ENCODE measurements at places on chromosomes 3 and 15.
A peak's percentile ranks its signal among the peaks of the same experiment; 100 is the strongest.

DNA sequence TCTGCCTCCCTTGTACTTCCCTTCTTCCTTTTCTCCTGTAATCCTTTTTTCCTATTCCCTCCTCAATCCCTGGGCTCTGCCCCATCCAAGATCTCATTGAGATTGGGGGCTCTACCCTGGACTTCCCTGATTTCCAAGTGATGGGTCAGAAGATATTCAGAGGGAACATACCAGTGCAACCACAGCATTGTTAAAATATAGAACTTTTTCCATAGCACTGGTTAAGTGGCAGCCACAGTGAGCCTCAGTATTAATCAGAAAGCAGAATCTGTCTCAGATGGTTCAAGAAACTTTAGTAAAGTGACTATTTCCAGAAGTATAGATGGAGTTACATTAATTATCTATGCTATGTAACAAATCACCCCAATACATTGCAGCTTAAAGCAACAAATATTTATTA, 18.7 kb upstream of the SCN10A start:
- DNase-seq = no peak
- no peak overlapping the region for H3K27ac ChIP-seq
- H3K4me1 ChIP-seq = peaks cover 13% of the 10 kb centered on the region
- no peak overlapping the region for H3K4me3 ChIP-seq
- H3K36me3 ChIP-seq = no peaks in the 10 kb centered on the region

DNA sequence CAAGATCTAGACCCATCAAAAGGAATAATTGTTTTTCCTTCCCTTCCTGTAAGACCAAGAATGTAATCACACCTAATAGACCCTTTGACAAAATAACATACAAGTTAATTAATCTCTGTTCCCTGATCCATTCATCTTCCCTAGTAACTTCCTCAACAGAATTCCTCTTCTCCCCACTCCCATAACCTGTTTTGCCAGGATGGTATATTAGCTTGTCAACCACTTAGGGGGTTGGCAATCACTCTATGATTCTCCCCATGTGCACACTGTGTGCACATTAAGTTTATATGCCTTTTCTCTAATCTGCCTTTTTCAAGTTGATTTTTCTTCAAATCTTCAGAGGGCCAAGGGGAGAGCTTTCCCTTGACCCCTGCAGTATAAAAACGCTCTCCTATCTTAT, 2.7 kb upstream of the ATP11B start:
- H3K27me3 ChIP-seq = peaks cover 17% of the 10 kb centered on the region
- DNase-seq = no peak
- no peak overlapping the region for H3K4me3 ChIP-seq
- H3K27ac ChIP-seq = no peak overlapping the region
- H3K4me1 ChIP-seq = peaks cover 14% of the 10 kb centered on the region
- no peaks in the 10 kb centered on the region for H3K36me3 ChIP-seq

DNA sequence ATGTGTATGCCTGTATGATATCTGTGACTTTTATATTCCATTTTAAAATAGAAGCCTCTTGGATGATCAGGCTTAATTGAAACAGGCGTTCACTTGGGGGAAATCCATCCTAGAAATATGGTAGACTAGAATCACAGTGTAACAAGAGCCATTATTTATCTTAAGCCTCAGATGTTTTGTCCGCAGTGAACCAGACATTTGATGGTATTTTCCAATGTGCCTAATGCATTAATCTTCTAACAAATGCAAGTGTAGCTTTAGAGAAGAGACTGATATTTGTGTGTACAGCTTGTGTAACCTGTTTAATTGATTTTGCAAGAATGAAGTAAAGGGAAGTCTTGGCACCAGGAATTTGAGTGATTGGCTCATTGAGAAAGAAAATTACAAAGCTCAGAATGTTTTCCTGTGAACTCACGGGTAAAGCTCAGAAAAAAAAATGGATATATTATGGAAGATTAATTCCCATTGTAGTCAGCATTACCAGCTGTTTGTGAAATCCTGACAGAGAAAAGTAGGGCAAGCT, 155.7 kb downstream of the SV2B start:
- H3K27me3 ChIP-seq = peaks cover 37% of the 10 kb centered on the region
- H3K27ac ChIP-seq = no peak overlapping the region
- H3K4me3 ChIP-seq = no peak overlapping the region
- no peak for DNase-seq
- no peaks in the 10 kb centered on the region for H3K36me3 ChIP-seq

GRCh38 chr3:124599779-124600693, 130.2 kb upstream of the UMPS start:
- no peaks in the 10 kb centered on the region for H3K36me3 ChIP-seq
- peak overlapping the region; percentile 5 for H3K27ac ChIP-seq
- DNase-seq = no peak
- no peak overlapping the region for H3K4me3 ChIP-seq
- peaks cover 31% of the 10 kb centered on the region for H3K4me1 ChIP-seq

DNA sequence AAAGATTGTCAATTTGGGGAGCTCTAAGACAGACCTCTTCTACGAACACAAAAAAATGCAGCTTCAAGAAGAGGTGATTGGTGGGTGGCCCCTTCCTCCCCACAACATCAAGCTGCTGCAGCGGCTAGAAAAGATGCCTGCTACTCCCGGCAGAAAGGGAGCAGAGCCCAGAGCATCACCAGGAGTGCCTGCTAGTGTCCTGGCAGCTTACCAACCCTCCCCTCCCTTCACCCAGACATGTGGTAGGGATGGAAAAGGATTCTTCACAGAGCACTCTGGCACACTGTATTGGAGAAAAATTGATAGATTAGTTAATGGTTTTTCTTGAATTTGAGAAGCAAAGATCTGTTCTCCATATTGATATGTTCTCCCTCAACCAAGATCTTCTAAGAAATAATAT, 10.8 kb downstream of the IP6K1 start:
- no peak overlapping the region for H3K4me3 ChIP-seq
- no peak overlapping the region for H3K27ac ChIP-seq
- H3K36me3 ChIP-seq = peaks cover 11% of the 10 kb centered on the region

GRCh38 chr15:70827721-70828120, 26.2 kb downstream of the LARP6 start:
- H3K27me3 ChIP-seq = no peaks in the 10 kb centered on the region
- H3K27ac ChIP-seq = no peak overlapping the region
- H3K4me3 ChIP-seq = no peak overlapping the region
- peak; percentile 16 for DNase-seq
- H3K36me3 ChIP-seq = peaks cover 11% of the 10 kb centered on the region

DNA sequence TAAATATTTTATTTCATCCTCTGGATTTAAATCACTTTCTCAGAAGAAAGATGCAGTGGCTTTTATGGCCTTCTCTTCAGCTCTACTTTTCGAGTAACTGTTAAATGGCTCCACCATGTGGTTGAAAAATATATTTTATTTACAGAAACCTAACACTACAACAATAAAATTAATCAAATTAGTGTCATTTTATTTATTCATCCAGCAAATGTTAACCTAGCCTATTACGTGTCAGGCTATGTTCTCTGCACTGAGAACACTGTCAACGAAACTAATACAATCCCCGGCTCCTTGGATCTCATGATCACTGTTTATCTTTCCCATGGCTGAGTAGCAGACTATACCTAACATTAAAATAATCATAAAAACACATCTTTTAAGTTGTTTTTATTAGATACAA, 148.0 kb upstream of the OSTN start:
- no peaks in the 10 kb centered on the region for H3K4me1 ChIP-seq
- H3K27ac ChIP-seq = no peak overlapping the region
- no peak overlapping the region for H3K4me3 ChIP-seq
- no peaks in the 10 kb centered on the region for H3K36me3 ChIP-seq

- H3K4me3 ChIP-seq = no peak overlapping the region
- H3K36me3 ChIP-seq = no peaks in the 10 kb centered on the region
- H3K27ac ChIP-seq = no peak overlapping the region
- peaks cover 7% of the 10 kb centered on the region for H3K27me3 ChIP-seq
Observed at GRCh38 chr3:14391033-14391432, 11.4 kb upstream of the SLC6A6 start.

DNA sequence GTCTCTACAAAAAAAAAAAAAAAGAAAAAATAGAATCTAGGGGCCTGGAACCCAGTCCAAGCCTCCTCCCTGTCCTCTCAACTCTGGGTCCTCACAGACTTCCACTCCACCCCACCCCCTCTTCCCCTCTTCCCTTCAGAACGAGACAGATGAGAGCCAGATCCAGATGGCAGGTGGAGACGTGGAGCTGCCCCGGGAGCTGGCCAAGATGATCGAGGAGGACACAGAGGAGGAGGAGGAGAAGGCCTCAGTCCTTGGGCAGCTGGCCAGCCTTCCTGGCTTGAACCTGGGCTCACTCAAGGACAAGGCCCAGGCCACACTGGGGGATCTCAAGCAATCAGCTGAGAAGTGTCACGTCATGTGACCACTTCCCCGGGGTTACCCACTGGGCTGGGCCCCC, 3.6 kb downstream of the CPLX3 start:
- no peaks in the 10 kb centered on the region for H3K4me1 ChIP-seq
- H3K27ac ChIP-seq = no peak overlapping the region
- H3K36me3 ChIP-seq = peaks cover under 1% of the 10 kb centered on the region
- H3K27me3 ChIP-seq = peaks cover 53% of the 10 kb centered on the region
- H3K4me3 ChIP-seq = no peak overlapping the region

GRCh38 chr3:131775650-131776049, 259.2 kb downstream of the CPNE4 start:
- H3K36me3 ChIP-seq = no peaks in the 10 kb centered on the region
- H3K4me3 ChIP-seq = no peak overlapping the region
- no peak for DNase-seq

GRCh38 chr15:80618685-80619400, 76.3 kb upstream of the ABHD17C start:
- peak overlapping the region; percentile 90 for H3K27ac ChIP-seq
- peaks cover 34% of the 10 kb centered on the region for H3K4me1 ChIP-seq
- no peak for DNase-seq
- no peak overlapping the region for H3K4me3 ChIP-seq

DNA sequence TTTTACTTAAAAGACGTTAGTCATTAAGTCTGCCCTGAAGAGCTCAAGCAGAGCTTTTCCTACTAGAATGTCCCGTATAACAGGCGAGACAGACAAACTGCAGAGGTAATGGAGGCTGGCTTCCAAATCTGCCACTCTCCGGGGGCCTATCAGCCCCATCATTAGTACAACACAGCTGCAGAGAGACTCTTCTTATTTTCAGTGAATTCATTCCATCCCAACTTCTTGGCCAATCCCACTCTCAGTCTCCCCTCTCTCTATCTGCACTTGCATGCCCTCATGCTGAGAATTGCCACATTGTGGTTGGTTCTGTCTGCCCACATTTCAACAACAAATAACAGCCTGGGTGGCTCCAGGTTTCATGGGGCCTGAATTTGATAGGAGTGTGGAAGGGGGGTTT, 412.7 kb downstream of the ERC2 start:
- DNase-seq = no peak
- H3K36me3 ChIP-seq = no peaks in the 10 kb centered on the region
- H3K27me3 ChIP-seq = peaks cover 32% of the 10 kb centered on the region
- H3K4me1 ChIP-seq = peaks cover 37% of the 10 kb centered on the region
- no peak overlapping the region for H3K4me3 ChIP-seq

- no peak overlapping the region for H3K27ac ChIP-seq
- no peak overlapping the region for H3K4me3 ChIP-seq
- H3K4me1 ChIP-seq = peaks cover 4% of the 10 kb centered on the region
- H3K36me3 ChIP-seq = no peaks in the 10 kb centered on the region
- DNase-seq = no peak
Observed at GRCh38 chr15:48031973-48032372, 88.8 kb upstream of the SLC24A5 start.

DNA sequence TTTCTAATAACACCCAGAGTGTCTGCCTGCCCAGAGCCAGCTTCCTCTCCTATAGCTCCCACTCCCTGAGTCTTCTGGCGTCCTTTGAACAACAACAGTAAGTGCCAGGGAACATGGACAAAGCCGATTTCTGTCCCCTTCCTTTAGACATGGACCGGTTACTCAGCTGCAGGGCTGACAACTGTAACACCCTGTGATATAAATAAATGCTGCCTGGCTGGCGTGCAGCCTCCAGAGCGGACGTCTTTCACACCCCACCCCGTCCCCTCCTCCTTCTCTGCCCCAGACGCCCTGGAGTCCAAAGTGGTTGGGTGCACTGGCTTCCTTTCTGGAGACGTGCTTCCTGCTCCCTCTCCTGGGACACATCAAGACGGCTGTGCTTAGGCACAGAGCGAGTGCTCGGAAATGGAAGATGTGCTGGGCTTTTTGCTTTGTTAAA, 281.9 kb upstream of the LRRFIP2 start:
- H3K36me3 ChIP-seq = no peaks in the 10 kb centered on the region
- peaks cover 29% of the 10 kb centered on the region for H3K27me3 ChIP-seq
- peak overlapping the region; percentile 48 for H3K4me3 ChIP-seq

DNA sequence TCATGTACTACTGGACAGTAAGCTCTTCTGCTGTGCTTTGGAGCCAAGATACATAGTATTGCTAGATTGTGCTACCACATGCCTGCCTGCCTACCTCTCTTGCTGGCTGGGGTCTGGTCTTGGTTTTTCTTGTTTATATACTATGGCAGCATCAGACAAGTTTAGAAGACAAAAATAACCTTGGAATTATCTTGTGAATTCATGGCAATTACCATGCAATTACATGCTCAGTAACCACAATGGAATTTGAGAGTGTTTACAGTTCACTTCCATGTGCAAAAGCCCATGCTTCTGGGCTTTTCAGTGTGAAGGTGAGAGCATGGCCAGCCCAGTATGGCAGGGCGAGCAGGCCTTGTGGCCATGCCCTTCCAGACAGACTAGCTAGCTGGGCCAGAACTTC, 48.0 kb upstream of the C15orf61 start:
- no peak overlapping the region for H3K27ac ChIP-seq
- no peak overlapping the region for H3K4me3 ChIP-seq
- H3K36me3 ChIP-seq = no peaks in the 10 kb centered on the region
- H3K4me1 ChIP-seq = peaks cover 3% of the 10 kb centered on the region
- no peak for DNase-seq

GRCh38 chr3:142097099-142097843, 52.1 kb downstream of the TFDP2 start:
- no peak overlapping the region for H3K4me3 ChIP-seq
- H3K27ac ChIP-seq = no peak overlapping the region
- H3K36me3 ChIP-seq = no peaks in the 10 kb centered on the region
- no peak for DNase-seq
- H3K27me3 ChIP-seq = no peaks in the 10 kb centered on the region

GRCh38 chr3:70979983-70980645, 603.4 kb downstream of the FOXP1 start:
- no peak for DNase-seq
- peak overlapping the region; percentile 26 for H3K4me3 ChIP-seq
- peaks cover 59% of the 10 kb centered on the region for H3K4me1 ChIP-seq
- H3K36me3 ChIP-seq = peaks cover 57% of the 10 kb centered on the region

- no peaks in the 10 kb centered on the region for H3K27me3 ChIP-seq
- no peak for DNase-seq
- H3K4me1 ChIP-seq = peaks cover 8% of the 10 kb centered on the region
- peak overlapping the region; percentile 2 for H3K27ac ChIP-seq
- no peaks in the 10 kb centered on the region for H3K36me3 ChIP-seq
Observed at GRCh38 chr3:60980342-60980692, 270.9 kb downstream of the FHIT start.

DNA sequence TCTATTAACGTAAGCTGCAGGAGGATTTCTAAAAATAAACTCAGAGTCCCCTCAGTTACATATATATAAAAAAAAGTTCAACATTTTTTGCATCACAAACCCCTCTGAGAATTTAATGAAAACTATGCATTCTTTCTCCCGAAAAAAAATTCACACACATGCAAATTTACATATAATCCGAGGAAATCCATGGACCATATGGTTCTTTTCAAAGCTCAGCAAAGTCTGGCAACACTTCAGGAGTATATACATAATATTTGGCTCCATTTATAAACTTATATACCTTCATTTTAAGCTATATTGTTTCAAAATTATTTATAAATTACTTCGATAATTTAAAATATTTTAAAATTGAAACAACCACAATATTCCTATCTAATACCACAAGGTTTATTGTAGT, 140.7 kb upstream of the PLXND1 start:
- H3K27ac ChIP-seq = no peak overlapping the region
- H3K4me1 ChIP-seq = peaks cover 17% of the 10 kb centered on the region
- H3K27me3 ChIP-seq = no peaks in the 10 kb centered on the region
- DNase-seq = no peak
- no peak overlapping the region for H3K4me3 ChIP-seq

Data from type B pancreatic cell (in vitro differentiated cells).